ENCODE measurements at places on chromosomes 5 and 9.

- DNase-seq, result no peak
These were observed 87.5 kb downstream of the SECISBP2 start for GRCh38 chr9:89405826-89406225.

DNA sequence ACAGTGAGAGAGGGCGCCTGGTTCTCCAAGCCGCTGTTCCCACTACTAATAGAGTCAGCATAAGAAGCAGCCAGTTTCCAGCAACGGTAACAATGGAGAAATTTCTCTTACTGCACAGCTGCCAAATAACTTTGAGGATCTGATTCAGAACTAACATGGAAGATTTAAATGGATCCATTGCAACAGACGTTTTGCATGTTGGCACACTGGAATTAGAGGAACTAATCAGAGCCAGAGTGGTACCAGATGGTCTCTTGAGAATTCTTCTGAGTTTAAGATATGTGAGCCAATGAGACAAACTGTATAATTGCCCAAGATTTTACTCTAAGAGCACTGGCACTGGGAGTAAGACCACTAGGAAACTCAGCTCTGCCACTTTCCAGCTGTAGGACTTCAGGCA, 186.5 kb downstream of the EFNA5 start:
- DNase-seq, result no peak

- peak; percentile 35 for DNase-seq
These were observed 54.8 kb upstream of the CDKN2AIPNL start for GRCh38 chr5:134466241-134467069.

DNA sequence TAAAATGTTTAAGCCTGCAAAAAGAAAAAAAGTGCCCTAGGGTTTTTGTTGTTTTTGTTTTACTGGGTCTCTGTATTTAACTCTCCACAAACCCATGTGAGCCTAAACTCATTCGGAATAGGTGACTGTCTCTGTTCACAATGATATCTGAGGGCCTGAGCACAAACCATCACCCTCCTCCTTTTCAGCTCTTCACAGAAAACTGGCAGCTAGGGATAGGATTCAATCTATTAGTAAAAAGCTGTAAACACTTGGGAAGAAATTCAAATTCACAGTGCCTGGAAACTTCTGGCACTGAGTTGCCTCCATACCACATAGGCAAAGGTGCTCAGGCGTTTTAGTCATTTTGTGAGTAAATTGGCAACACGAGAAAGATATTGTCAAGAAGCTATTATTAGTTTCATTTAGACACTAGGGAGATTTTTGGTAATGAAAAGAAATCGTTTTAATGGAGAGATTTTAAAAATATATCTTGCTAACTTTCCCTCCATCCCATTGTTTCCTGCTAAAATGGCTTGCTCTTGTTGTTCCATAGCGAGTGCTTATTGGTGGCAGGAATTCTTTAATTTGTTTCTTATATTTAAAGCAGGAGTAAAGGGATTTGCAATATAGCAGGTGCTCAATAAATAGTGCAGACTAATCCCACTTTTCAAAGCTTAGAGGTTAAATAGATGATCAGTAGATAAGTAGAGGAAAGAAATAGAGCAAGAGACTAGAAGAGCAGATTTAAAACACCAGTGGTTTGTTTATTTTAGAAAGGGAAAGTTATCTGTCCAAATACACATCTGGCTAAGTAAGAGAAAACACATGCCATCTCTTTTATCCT, 9.7 kb downstream of the FOXD1 start:
- no peak for DNase-seq

DNA sequence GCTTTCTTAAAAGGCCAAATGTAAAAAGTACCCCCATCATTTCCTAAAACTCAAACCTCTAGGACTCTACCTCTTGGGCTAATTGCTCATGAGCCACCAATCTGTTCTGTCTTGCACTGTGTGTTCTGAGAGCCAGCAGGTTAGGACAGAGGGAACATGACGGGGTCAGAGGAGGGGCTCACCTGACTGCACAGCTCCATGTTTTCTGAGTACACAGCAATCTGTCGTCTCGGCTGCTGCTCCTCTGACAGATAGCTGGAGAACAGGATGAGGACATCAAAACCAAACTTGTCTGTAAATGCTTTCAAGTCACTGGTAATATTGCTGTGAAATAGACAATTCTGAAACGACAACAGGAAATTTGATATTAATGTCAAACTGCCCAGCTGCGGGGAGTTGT, 50.9 kb upstream of the PCA3 start:
- DNase-seq, result no peak

DNA sequence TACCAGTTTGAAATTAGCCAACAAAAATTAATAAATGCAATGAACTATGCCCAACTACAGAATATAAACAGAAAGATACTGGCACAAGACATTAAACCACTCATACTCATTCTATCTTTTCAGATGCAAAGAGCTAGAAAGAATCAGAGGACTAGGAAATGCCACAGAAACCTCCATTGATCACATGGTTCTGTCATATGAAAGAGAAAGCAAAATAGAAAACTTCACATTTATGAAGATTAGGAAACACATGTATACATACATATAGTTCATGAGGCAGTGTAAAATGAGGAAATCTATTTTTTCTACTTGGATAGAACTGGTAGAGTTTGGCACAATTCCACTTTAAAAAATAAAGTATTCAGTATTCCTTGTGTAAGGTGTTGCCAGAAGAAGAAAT, 275.1 kb upstream of the PTGER4 start:
- DNase-seq, result no peak
